Tibial nerve (tissue), 4 donors: ENCODE measurements at places on chromosomes 12 and 14. TPM values are rescaled to one million over a fixed set of nuclear protein-coding genes. Genes with fewer than 3 reads are reported as not detected.

The OR4K15 gene
- total RNA-seq: not detected

The NUP37 gene
- total RNA-seq: 10.9 TPM

The MAX gene
- total RNA-seq: 61.4 TPM

The CMKLR1 gene
- 22.3 TPM for total RNA-seq

The ANG gene
- total RNA-seq: 31.2 TPM

The BHLHE41 gene
- total RNA-seq: 12.7 TPM

The EFCAB11 gene
- 7.8 TPM for total RNA-seq

The CACNA1C gene
- 6.3 TPM for total RNA-seq

The PAX9 gene
- 4.3 TPM for total RNA-seq

The JDP2 gene
- 82.3 TPM for total RNA-seq

The TROAP gene
- total RNA-seq: not detected

The ATP2B1 gene
- 41.6 TPM for total RNA-seq

The DEPDC4 gene
- total RNA-seq: not detected

The AKAP6 gene
- 3.9 TPM for total RNA-seq

The SLC25A21 gene
- 0.98 TPM for total RNA-seq

The PIK3C2G gene
- 0.30 TPM for total RNA-seq

The PTPRO gene
- 1.3 TPM for total RNA-seq

The NANOG gene
- total RNA-seq: 0.87 TPM

The GDF3 gene
- not detected for total RNA-seq
